ENCODE measurements at places on chromosomes 6 and 20.

GRCh38 chr20:54633374-54634355 is 158.3 kb downstream of the DOK5 start:
- DNase-seq, result no peak

DNA sequence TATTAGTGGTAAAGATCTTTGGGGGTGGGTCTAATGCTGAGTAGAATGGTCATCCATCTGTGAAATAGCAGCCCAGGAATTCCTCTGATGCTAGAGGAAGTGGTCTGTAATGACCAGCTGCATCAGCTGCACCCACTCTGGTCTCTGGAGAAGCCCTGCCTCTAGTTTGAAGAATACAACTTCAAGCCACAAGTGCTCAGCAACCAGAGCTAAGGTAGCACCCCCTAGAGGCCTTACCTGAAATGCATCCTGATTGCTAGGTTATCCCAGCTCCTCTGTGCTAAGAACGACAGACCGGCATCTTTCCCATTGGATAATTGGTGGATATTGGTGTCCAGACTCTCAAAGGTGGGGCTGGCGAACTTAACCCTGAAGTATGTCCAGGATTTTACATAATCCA is 58.2 kb downstream of the DNAH8 start:
- peak; percentile 8 for DNase-seq

GRCh38 chr6:154197196-154197860 is 158.3 kb downstream of the OPRM1 start:
- DNase-seq, result no peak

DNA sequence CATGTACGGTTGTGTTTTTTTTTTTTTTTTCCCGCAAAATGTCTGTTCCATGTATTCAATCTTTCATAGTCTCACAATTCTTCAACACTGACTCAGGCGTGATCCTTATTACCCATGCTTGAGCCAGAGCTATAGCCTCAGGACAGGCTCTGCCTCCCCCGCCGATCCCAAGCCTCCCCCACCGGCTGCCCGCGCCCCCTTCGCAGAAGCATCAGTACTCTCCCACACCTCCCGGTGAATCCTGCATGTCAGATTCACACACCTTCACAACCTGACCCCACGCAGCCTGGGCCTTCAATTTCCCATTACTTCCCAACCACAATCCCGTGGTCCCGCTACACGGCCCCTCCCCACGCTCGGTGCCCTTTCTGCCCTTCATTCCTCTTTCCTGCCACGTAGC is 401.5 kb upstream of the JARID2 start:
- DNase-seq, result no peak

DNA sequence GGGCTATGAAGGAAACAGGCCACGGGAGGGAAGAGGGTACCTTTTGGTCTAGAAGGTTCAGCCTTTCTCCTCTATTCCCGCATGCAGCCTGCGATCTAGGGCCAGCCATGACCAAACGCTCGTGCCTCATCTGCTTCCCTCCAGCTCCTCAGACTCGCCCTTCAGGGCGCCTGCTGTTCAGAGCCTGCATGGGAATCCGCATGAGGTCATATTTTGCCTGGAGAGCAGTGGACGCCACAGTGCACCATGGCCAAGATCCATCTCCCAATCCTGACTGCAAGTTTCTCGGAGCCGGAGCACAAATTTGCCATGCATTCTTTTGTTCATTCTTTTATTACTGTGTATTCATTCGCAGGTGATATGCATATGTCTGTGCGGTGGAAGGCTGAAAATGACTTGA is 608.1 kb downstream of the QKI start:
- no peak for DNase-seq

- no peak for DNase-seq
Observed at GRCh38 chr20:54167909-54168872, 5.6 kb downstream of the CYP24A1 start.

- no peak for DNase-seq
Observed at GRCh38 chr20:63125838-63126601, 89.9 kb downstream of the YTHDF1 start.

- DNase-seq, result no peak
Observed at GRCh38 chr6:53956068-53956711, 155.1 kb upstream of the MLIP start.

GRCh38 chr20:46123482-46124245 is 5.5 kb downstream of the CD40 start:
- DNase-seq, result no peak

DNA sequence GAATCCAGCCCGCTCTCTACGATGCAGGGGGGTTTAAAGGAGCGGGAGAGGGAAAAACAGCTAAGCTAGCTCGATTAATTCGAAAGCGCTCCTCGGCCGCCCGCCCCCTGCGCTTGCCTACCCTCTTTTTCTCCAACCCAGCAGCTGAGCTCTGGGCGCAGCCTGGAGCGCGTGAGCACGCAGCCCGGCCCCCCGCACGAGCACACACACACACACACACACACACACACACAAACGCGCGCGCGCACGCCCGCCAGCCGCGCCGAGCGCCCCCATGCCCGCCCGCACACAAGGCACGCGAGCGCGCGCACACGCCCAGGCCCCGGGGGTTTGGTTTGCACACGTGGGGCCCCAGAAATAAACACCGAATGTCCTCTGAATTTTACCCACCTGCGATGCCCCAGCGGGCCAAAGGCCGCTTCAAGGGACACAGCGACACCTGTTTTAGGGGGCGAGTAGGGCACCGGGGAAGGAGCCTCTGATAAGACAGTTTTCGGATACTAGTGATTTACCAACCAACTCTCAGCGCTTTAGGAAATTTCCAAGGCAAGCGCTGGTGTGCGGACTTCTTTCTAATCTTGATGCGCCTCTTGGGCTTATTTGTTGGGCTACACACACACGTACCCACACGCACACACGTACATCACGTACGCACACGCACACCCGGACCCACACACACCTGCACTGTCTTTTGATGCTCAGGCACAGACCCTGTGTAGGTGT is 802 bp upstream of the NRN1 start:
- DNase-seq, result no peak

GRCh38 chr20:6784210-6784631 is 16.7 kb downstream of the BMP2 start:
- DNase-seq, result no peak

GRCh38 chr20:54194724-54195438 is 13.0 kb upstream of the PFDN4 start:
- no peak for DNase-seq

GRCh38 chr6:143055213-143055612 is 5.5 kb upstream of the AIG1 start:
- DNase-seq, result no peak

DNA sequence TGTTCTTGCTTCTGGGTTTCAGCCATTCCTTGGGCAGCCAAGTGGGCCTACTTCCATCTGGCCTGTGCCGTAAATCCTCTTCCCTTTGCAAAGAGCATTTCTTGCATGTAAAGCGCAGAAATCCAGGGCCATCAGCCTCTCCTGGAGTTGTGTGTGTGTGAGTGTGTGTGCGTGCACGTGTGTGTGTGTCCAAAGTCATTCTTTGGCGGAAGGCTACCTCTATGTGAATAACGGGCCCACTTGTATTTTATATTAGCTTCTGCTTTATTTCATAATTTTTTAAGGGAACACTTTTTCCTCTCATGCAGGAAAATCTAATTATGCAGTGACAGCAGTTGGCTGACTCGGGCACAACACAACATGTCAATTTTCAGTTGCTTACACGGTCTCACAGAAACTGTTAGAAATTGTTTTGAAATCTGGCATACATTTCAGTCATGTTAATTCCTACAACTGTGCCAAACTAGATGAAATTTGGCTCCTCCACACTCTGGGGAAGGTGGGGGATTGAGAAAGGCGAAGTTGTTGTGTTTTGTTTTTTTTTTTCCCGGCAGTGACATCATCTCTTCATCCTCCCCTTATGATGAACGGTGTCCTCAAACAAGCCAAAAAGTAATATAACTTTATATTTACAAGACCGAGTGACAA is 223.7 kb upstream of the TSHZ2 start:
- no peak for DNase-seq

DNA sequence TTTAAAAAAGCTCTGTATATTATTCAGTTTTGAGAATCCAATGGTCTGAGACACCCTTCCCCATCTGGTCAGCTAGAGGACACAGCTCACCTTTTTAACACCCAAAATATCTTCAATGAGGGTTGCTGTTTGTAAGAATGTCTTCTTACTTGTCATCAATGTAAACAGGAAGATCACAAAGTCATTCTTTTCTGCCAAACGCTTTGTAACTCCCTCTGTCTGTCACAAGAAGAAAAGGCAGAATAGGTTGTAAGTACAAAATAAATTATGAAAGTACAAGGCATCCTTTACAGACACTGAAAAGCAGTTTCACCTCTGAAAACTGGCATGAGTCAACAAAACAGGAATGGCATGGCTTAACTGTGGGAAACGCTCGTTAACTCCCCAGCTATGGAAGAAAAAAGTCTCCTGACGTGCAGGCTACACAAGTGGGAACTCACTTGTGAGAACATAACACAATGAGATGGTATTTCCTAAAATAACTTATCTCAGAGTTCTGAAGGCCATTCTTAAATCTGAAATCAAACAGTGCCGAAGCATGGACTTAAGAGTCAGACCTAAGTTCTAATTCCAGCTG is 42.7 kb downstream of the TRPC4AP start:
- DNase-seq, result no peak

- DNase-seq, result no peak
Observed at GRCh38 chr6:11730641-11731040, 48.0 kb downstream of the ADTRP start.

- no peak for DNase-seq
Observed at GRCh38 chr6:157133856-157134255, 189.5 kb downstream of the TMEM242 start.

GRCh38 chr20:63290677-63291472 is 2.1 kb upstream of the COL20A1 start:
- DNase-seq, result peak; percentile 47

GRCh38 chr6:160348223-160349019 is at the start of gene SLC22A3:
SLC22A3 (plus strand) TSS chr6:160348378; CDS start chr6:160348420, 42 bp downstream.
- no peak for DNase-seq

- DNase-seq, result no peak
Observed at GRCh38 chr6:154909311-154909710, 85.8 kb upstream of the TIAM2 start.

DNA sequence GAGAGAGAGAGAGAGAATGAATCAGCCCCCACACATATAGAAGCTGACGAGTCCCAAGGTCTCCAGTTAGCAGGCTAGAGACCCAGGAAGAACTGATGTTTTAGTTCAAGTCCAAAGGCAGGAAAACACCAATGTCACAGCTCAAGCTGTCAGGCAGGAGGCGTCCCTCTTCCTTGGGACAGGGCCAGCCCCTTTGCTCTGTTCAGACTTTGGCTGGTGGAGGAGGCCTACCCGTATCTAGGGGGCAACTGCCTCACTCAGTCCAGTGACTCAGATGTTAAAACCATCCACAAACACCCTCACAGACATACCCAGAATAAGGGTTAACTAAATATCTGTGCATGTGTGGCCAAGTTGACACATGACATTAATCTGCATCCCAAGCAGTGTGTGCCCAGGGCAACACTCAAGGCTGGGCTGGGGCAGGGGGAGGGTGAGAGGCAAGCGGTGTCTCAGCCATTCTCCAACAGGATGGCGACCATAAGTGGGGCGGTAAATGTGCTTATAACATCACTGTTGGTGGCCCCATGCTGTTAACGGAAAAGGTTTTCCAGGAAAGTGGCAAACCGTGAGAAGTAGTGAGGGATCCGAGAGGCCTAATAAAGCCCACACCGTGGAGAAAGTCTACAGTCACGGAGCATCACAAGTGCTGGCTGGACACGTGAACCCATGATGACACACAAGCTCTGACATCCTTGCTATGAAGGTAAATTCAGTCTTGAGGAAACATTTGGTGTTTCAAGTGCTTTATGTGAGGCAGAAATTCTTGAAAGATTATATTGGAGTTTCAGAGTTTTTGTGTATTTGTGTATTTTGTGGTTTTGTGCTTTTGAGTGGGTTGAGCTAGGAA is 28.1 kb downstream of the RAMACL start:
- no peak for DNase-seq

GRCh38 chr6:89938014-89938413 is 43.7 kb downstream of the GJA10 start:
- DNase-seq, result no peak

DNA sequence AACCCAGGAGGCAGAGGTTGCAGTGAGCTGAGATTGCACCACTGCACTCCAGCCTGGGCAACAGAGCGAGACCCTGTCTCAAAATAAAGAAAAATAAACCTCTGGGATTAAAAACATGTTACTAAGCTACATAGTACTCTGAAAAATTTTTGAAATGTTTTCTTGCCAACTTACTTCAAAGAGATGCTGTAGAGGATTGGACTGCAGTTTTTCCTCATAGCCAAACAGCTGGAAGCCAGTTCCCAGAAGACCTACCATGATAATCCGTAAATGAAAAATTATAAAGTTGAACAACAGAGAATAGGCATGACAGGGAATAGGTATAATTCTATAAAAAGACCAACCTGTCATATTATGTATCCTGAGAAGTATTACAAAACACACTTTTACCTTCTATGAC is 48.0 kb downstream of the RARS2 start:
- DNase-seq, result no peak

DNA sequence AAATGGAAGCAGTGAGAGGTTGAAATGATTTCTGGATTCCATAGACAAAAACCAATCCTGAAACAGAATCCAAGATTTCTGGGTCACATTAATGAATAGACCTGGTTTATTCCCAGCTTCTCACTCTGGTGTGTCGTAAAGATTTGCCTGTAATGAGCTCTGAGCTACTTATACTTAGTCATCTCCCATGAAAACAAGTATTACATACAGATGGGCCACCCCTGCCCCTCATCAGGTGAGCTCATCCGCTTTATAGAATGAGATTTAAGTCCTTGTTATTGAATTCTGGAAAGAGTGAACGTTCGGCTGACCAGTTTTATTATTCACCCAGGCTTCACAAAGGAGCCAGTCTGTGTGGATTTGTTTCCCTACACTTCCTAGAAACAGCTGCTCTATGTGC is 47.1 kb upstream of the TMEM181 start:
- no peak for DNase-seq

DNA sequence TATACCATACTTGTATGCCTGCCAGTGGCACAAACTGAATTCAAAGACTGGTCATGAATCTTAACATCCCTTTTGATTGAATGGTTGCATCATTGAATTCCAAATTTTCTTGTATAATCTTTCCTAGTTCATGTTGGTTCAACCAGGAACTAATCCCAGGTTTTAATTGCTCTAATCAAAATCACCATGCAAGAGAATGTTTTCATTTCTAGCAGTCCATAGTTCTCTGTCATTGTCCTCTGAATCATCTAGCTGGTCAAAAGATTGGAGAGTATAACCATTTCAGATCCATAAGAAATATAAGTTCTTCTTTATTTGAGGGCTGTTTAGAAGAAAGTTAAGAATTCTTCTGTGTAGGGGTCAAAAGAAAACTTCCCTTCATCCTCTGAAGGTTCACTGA is 57.2 kb downstream of the ZNF292 start:
- DNase-seq, result no peak

DNA sequence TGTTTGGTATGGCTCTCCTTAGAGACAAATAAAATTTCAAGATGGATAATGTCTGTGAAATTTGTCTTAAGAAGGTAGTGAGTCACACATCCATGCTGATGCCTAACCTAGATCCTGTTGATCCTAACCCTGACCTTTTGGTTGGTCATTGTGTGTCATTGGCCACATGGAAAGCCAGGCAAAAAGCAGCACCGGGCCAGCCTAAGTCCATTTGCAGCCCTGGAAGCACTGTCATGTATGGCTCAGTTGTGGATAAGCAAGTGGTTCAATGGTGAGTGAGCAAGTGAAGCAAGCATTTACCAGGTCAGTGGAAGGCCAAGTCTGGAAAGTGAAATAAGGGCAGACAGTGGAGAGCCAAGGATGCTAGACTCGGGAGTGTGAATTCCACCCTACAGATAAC is 12.1 kb upstream of the XRN2 start:
- DNase-seq, result no peak
